Nasal cavity respiratory epithelium epithelial cell of viscerocranial mucosa (primary cell): ENCODE measurements at places on chromosomes 11 and 22. TPM values are rescaled to one million over a fixed set of nuclear protein-coding genes. Genes with fewer than 3 reads are reported as not detected.

CEND1 gene
- not detected in 2 replicates for total RNA-seq

CD3E gene
- 0.07 TPM in 1 of 2 replicates, not detected in the other for total RNA-seq

P2RX6 gene
- 0.34 and 0.57 TPM in 2 replicates for total RNA-seq

SLC22A8 gene
- not detected in 2 replicates for total RNA-seq

KDM4D gene
- total RNA-seq: 0.78 and 1.0 TPM in 2 replicates

NAALAD2 gene
- total RNA-seq: not detected in 2 replicates

OR8K5 gene
- not detected in 2 replicates for total RNA-seq

DMC1 gene
- total RNA-seq: 1.4 and 3.1 TPM in 2 replicates

MLC1 gene
- total RNA-seq: 0.07 TPM in 1 of 2 replicates, not detected in the other

SCARF2 gene
- 0.57 and 0.68 TPM in 2 replicates for total RNA-seq

ZNF215 gene
- 5.8 and 8.2 TPM in 2 replicates for total RNA-seq

SCGB1D4 gene
- not detected in 2 replicates for total RNA-seq

RCOR2 gene
- 1.7 and 4.7 TPM in 2 replicates for total RNA-seq

TRIM66 gene
- 7.9 and 9.0 TPM in 2 replicates for total RNA-seq

PPME1 gene
- total RNA-seq: 20.2 and 39.7 TPM in 2 replicates

CATSPERZ gene
- 0.14 and 0.34 TPM in 2 replicates for total RNA-seq

POU2F3 gene
- 0.43 and 0.68 TPM in 2 replicates for total RNA-seq

CHRM1 gene
- total RNA-seq: not detected in 2 replicates

MYO7A gene
- 0.07 and 0.34 TPM in 2 replicates for total RNA-seq

TNNT3 gene
- 1.3 TPM in 1 of 2 replicates, not detected in the other for total RNA-seq

STARD10 gene
- total RNA-seq: 142 and 145 TPM in 2 replicates

C22orf42 gene
- total RNA-seq: not detected in 2 replicates
